ENCODE measurements at places on chromosomes 3 and 15.

- DNase-seq, result no peak
Measured at GRCh38 chr3:71723452-71724170, 1.6 kb downstream of the EIF4E3 start.

DNA sequence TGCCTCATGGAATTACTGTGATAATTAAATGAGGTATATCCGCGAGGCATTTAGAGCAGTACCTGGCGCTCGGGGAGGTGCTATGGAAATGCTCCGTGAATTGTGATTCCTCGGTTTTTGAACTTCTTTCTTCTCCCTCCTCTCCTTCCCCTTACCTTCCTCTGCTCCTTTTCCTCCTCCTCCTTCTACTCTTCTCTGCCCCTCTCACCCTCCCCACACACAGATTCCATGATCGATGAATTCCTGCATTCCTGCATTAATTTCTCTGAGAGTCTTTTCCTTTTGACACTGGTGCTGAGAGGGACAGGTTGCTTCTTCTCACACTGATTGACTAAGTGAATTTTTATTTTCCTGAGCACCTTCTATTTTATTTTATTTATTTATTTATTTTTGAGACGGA, 101.2 kb upstream of the RGMA start:
- no peak for DNase-seq

GRCh38 chr3:58766587-58767282, 100.2 kb upstream of the FAM3D start:
- DNase-seq, result no peak

DNA sequence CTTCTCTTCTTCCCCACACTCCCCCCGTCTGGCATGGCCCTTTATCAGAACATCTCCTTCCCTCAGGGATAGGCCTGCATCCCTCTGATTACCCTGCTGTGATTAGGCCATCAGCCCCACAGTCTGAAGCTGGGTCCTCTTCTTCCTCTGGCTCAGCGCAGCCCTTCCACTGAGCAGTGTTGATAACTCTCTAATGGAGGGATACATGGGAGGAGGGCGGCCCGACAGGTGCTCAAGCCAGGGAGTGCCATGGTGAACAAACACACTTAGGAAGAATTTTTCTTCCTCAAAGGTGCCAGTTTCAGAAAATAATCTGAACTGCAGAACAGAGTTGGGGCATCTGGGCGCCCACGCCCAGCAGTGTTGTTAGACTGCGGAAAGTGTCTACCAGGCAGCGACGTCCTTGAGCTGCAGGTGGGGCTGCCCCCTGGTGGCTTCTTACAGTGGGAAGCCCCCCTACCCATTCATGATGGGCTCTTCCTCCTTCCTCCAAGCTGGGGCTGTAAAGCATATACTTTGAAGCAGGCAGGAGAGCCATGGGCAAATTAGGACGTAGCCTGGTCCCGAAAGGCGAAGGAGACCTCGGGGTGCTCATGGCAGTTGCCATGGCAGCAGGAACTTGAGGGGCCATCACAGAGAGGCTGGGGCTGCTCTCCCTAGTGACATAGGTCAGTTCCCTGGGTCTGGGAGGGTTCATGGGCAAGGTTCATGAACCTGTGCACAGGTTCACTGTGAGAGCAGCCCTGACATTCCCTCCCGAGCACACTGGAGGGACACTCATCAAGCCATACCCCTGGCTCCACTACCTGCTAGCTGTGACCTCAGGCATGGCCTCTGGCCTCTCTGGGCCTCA, 33.2 kb upstream of the NR2C2 start:
- DNase-seq, result no peak

DNA sequence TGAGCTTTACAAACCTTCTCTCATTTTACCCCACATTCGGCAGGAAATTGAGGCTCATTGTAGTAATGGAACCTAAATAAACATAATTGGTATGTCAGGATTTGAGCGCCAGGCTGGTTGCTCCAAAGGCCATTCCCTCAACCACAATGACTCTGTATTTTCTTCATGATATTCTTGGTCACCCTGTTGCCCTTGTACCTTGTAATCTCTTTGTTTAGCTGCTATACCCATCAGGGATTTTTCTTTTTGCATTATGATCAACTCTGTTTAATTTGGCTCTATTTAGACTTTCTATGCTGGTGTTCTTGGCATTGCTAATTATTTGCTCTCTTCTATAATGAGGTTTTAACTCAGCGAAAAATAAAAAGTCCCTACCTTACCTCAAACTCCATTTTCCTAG, 29.8 kb downstream of the DUOX2 start:
- DNase-seq, result no peak

DNA sequence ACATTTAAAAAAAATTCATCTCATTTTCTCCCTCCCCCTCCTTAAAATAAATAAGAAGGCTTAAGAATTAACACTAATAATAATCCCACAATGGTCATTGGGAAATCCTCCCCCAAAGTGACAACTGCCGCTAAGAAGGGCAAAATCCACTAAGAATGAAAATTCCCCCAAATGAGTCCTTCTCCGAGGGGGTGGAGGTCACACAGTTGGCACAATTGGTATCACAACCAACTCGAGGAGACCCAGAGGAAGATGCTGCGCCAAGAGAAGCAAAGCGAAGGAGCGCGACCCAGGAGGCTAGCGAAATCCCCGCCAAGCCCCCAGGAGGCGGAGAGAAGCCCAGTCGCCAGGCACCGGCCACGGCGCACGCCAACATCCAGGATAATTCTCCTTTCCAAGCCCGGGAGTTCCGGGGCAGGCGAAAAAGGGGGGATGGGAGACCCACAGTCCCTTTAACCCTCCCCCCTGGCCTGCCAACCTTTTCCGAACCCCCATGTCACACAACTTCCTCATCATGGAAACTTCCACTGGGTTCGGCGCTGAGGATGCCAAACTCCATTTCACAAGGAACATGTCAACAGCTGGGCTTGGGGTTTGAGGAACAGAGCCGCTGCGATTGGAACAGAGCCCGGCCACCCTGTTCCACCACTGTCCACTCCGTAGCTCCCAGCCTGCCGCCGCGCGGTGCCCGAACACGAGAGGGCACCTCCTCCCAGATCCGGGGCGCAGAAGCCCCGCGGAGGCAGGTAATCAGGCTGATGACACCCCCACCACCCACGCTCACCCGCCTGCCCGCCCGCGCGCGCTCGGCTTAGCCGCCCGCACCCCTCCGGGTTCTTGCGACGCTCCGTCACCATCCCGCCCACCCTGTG, 668 bp downstream of the THRB start:
- no peak for DNase-seq
